ENCODE measurements at places on chromosomes 1 and 21.

DNA sequence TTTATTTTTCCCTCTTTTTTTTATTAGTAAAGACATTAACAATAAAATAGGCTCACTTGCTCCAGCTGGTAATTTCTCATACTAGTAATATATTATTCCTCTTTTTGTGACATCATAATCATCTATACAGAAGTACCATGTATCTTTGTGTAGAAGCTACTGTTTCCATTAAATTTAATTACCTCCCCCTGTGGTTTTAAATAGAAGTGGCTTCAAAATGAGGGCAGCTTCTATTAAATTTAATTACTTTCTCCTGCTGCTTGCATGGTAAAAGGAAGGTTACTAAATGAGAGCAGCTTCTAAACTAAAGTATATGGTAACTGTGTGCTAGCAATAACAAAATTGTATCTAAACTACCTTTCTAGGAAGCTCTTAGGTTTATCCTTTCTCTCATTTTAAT, 94.0 kb downstream of the DPYD start:
- DNase-seq, result no peak

GRCh38 chr1:235098547-235098946, 30.1 kb downstream of the TOMM20 start:
- no peak for DNase-seq

DNA sequence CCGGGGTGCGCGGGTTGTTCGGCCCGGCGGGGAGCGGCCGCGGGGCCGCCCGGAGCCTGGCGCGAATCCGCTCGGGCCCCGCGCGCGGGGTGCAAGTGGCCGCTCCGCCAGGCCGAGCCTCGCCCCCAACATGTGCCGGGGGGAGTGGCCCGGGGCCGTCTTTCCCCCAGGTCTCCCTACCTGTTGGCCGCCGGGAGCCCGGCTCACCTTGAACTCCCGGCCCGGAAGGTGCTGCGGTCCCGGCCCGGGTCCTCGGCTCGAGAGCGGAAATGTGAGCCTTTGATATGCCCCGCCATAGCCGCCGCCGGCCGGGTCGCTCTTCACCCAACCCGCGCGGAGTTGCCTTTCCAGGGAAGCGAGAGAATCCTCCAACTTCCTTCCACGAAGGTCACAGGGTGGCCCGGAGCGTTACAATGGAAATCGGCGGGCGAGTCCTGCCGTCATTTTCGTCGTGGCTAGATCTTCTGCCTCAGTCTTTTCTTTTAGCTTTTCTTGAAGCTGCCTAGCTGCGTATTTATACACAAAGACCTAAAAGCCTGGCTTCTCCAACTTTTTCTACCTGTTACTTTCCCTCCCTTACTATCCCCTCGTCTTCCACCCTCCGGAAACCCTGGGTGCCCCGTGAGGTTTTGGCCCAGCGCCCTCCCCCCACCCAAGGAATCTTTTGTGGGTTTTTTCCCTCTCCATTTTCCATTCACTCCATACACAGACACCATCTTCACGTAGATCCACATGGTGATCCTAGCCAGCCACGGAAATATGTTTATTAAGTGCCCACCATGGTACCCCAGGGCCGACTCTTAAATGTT, 867 bp downstream of the PTGFRN start:
- peak; percentile 28 for DNase-seq

- no peak for DNase-seq
These were observed 70.8 kb upstream of the ABCG1 start for GRCh38 chr21:42148097-42148496.

DNA sequence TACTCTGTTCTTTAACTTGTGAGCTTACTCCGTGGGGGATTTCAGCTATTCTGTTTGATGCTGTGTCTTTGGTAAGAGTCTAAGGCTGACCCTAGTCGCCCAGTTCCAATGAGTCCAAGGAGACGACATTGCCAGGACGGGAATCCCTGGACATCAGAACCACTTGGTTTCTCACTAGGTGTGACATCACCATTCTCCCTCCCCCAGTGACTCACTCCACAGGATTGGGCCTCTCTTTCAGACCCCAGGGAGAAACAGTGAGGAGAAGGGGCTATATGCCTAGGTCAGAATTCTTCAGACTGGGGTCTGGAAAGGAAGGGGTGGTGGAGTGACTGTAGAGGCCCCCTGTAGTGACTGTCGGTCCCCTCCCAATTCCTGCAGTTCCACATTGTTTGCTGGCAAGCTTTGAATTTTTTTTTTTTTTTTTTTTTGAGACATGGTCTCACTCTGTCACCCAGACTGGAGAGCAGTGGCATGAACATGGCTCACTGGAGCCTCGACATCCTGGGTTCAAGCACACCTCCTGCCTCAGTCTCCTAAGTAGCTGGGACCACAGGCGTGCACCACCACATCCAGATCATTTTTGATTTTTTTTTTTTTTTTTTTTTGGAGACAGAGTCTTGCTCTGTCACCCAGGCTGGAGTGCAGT, 21.3 kb downstream of the ALPL start:
- DNase-seq, result no peak

GRCh38 chr1:25748531-25749205, 51.3 kb upstream of the SELENON start:
- no peak for DNase-seq

DNA sequence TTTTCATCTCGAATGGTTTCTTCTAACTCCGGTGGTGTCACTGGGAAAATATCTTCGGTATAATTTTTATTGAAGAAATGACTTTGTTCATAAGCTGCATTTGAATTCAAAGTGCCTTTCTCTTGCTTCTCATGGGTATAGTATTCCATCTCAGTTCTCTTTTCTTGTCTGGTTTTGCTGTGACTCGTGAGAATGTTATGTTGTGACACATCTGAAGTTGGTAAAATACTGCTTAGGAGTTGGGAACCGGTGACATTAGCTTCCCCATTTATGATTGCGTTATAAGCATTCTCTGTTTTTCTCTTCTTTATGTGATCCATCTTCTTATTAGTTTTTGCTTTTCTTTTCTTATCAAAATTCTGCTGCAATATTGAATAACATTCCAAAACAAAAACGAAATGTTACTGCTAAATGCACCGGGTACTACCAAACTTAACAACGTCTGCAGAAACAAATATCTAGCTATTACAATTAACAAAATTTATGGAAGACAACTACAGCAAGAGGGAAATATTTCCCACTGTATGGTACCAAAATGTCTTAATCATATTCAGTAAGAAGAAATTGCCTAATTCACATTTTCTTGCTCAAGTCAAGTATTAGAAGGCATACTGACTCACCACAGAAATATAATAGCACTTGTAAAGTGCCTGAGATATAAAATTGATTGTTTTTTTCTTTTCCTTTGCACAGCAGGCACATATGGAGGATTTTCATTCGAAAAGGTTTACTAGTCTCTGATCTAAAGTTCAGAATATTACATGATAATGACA, 15.5 kb downstream of the LRIF1 start:
- DNase-seq, result no peak

- DNase-seq, result no peak
These were observed 93.0 kb downstream of the HLCS start for GRCh38 chr21:36873513-36873912.

- no peak for DNase-seq
These were observed 106.5 kb downstream of the RGS7 start for GRCh38 chr1:241250465-241250864.

- DNase-seq, result no peak
These were observed 130.4 kb downstream of the LHX4 start for GRCh38 chr1:180360333-180361075.

All from GM12891 (cell line).